ENCODE measurements at places on chromosomes 2 and 18.
A peak's percentile ranks its signal among the peaks of the same experiment; 100 is the strongest.

DNA sequence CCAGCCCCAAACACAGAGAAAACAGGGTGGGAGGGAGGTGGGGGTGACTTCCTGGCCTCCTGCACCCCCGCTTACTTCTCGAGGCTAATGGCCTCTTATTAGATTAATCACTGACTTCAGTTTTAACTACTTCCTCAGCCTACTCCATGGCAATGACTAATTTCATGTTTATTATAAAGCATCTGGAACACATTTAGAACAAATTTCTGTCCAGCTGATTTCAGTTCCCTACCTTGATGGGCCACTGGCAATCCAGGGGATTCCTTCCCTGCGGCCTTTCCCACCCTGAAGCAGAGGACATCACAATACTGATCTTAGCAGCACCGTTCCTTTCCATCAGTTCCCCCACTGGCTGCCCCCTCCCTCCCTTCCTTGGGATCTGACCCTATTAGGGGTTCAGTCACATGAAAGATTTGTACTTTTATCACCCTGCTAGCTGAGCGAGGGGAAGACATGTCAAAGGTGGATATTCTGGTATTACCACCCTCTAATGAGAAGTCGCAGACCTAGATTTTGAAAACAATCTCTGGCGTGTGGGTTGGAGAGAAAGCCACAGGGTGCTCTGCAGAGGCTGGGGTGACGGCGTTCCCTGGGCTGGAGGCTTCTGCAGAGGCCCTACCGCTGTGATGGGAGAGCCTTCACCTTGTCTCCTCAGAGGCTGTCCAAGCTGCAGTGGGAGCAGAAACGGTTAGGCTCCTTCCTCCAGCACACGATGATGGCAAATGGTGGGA, 67.6 kb downstream of the KIAA2012 start:
- no peaks in the 10 kb centered on the region for H3K36me3 ChIP-seq
- no peak for DNase-seq
- no peak overlapping the region for H3K27ac ChIP-seq
- no peak overlapping the region for H3K4me3 ChIP-seq
- no peaks in the 10 kb centered on the region for H3K4me1 ChIP-seq

DNA sequence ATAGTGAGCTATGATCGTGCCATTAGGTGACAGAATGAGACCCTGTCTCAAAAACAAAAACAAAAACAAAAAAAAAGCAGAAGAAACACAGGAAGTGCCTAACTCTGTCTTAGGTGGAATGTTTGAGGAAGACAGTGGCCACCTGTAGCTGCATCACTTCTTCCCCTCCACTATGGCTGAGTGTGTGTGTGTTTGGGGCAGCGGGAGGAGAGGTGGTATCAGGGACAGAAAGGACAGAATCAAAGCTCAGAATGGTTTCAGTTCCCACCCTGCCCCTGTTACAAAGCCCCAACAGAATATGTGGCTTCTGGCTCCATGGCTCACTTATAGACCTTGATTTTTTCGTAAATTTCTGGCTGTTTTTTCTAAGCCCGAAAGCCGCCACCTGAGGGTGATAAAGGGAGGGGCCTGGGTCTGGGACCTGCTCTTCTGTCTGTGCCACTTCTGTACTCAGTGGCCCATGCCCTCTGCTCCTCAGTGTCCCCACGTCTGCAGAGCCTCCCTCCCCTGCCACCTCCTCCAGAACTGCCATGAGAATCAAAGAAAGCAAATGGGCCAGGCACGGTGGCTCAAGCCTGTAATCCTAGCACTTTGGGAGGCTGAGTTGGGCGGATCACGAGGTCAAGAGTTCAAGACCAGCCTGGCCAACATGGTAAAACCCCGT, 27.4 kb downstream of the SERTAD2 start:
- peaks cover 3% of the 10 kb centered on the region for H3K4me1 ChIP-seq
- H3K27me3 ChIP-seq, result no peaks in the 10 kb centered on the region
- H3K4me3 ChIP-seq, result no peak overlapping the region

GRCh38 chr2:212030709-212031108, 507.9 kb downstream of the ERBB4 start:
- no peak overlapping the region for H3K27ac ChIP-seq
- DNase-seq, result no peak
- H3K4me3 ChIP-seq, result no peak overlapping the region
- no peaks in the 10 kb centered on the region for H3K27me3 ChIP-seq
- no peaks in the 10 kb centered on the region for H3K36me3 ChIP-seq
- no peaks in the 10 kb centered on the region for H3K4me1 ChIP-seq

- no peaks in the 10 kb centered on the region for H3K36me3 ChIP-seq
- no peak for DNase-seq
Measured at GRCh38 chr2:120748310-120748709, 12.6 kb downstream of the GLI2 start.

DNA sequence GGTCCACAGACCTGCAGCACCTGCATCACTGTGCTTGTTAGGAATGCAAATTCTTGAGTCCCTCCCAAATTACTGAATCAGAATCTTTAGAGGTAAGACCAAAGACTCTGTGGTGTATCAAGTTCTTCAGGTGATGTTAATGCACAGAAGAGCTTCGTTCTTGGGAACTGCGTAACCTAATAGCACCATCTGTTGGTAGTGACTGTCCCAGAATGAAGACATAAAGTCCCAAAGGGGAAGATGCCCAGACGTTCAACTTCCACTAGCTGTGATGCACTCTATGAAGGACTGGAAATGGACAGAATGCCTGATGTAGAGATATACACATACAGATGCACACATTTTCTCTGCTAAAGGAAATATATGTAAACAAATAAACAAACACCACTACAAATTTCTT, 576.0 kb downstream of the LRP1B start:
- H3K27ac ChIP-seq, result no peak overlapping the region
- no peaks in the 10 kb centered on the region for H3K36me3 ChIP-seq
- no peaks in the 10 kb centered on the region for H3K27me3 ChIP-seq

DNA sequence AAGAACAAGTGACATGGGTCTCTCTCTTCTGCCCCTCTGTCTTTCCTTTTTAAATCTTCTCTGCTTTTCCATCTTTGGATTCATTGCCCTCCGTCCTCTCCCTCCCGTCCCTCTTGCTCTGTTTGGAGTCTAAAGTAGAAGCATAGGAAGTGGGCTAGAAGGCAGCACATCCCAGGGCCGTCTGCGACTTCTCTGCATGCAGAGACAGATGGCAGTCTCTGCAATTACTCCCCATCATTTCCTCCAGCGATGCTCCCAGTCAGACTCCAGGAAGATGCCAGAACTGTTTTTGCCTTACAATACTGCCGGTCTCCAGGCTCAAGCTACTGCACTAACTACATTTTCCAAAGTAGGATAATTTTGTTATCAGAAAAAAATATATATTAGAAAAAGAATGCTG, 35.2 kb upstream of the LPIN2 start:
- H3K4me1 ChIP-seq, result peaks cover 40% of the 10 kb centered on the region
- DNase-seq, result no peak
- no peak overlapping the region for H3K27ac ChIP-seq
- no peak overlapping the region for H3K4me3 ChIP-seq
- peaks cover 5% of the 10 kb centered on the region for H3K36me3 ChIP-seq

DNA sequence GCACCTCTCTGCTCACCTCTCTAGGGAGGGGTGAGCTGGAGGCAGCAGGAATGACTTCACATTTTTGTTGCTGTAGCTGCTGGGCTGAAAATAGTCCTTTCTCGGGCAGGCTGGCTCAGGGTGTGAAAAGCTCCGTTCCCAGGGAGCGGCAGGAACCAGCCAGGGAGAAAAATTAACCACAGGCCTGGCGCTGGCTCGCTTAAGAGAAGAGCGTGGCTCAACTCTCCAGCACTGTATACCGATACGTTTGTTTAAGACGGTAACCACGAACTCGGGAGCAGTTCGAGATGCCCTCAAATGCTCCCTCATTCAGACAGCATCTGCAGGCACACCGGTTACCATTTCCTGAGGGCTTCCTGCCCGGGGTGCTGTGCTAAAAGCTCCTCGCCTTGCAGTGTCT, 129.6 kb downstream of the CELF4 start:
- H3K36me3 ChIP-seq, result no peaks in the 10 kb centered on the region
- no peak overlapping the region for H3K4me3 ChIP-seq
- H3K27me3 ChIP-seq, result no peaks in the 10 kb centered on the region
- DNase-seq, result no peak
- peaks cover 2% of the 10 kb centered on the region for H3K4me1 ChIP-seq

DNA sequence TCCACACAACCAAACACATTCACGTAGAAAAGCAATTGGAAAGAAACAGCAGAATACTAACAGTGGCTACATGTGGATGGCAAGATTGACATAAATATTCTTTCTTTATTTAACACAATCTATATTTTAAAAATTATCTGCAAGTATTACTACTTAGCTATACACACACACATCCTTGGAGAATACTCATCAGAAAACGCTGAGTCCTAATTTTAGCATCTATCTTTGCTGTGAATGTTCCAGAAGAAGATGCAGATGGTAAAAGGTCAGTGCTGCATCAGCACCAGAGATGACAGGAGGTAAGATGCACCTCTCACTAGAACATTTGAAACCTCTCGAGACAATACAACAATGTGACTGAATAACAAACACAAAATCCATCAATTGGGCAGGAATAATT, 148.5 kb downstream of the L3MBTL4 start:
- no peak for DNase-seq
- no peaks in the 10 kb centered on the region for H3K36me3 ChIP-seq
- H3K4me3 ChIP-seq, result no peak overlapping the region
- H3K4me1 ChIP-seq, result peaks cover 11% of the 10 kb centered on the region

GRCh38 chr18:57439985-57440330, 4.8 kb downstream of the ONECUT2 start:
- H3K27ac ChIP-seq, result peak overlapping the region; percentile 36
- H3K4me1 ChIP-seq, result peaks cover 26% of the 10 kb centered on the region
- peak overlapping the region; percentile 16 for H3K4me3 ChIP-seq
- no peak for DNase-seq
- peaks cover 10% of the 10 kb centered on the region for H3K36me3 ChIP-seq
- H3K27me3 ChIP-seq, result peaks cover 87% of the 10 kb centered on the region

DNA sequence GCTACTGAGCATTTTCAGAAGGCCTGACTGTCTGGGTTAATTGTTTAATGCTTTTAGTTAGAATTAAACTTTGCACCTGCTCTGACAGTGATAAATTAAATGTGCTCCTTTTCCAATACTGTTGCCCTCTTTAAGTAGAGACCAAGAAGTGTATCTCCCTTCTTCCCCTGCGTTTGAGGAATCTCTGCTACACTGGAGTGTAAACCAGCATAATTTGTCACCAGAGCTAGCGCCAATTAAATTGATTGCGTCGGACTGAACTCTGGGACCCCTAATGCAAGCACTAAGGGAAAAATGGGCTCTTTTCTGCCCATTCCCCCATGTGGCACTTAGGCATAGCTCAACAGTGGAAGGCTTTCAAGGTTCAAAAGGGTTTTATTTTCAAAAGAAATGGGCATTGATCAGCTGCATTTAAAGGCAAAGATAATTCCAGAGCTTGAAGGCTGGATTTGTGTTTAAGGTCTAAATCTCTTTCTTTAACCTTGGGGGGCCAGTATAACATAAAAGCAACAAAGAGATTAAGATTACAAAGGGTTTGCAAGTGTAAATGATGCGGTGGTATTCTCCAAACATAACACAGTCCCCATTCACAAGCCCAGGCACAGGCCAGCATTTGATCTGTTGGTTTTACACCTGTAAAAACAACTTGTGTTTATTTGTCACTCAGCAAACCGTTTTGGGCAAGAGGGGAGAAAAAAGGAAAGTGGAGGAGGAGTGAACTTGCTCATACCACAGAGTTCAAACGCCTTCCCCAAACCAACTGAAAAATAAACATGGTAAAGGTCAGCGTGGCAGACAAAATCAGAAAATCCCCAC, 427.6 kb downstream of the BCL11A start:
- no peaks in the 10 kb centered on the region for H3K4me1 ChIP-seq
- peaks cover 2% of the 10 kb centered on the region for H3K27me3 ChIP-seq
- no peak overlapping the region for H3K27ac ChIP-seq
- no peaks in the 10 kb centered on the region for H3K36me3 ChIP-seq

DNA sequence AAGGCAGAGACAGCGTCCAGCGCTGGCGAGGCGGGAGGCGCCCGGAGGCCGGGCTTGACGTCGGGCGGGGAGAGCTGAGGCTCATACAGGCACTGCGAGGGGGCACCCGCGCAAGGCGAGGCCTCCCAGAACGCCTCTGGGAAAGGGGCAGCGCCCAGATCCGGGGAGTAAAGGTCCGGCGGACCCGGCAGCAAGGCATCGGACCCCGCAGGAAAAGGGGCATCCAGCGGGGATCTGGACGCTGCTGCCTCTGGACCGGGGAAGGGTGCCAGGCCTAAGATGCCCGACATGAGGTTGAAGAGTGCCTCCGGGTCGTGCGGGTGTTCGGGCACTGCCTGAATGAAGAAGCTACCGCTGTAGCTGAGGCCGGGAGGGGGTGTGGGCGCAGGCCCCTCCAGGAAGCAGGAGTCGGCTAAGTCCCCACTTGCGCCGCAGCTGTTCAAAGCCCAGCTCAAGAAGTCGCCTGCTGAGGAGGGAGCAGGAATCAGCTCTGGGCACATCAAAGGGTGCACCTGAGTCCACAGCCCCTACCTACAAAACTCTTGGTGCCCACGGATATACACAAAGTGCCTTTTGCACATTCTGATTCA, 937 bp downstream of the EGR4 start:
- peaks cover 87% of the 10 kb centered on the region for H3K27me3 ChIP-seq
- H3K27ac ChIP-seq, result no peak overlapping the region
- no peak for DNase-seq
- H3K4me1 ChIP-seq, result peaks cover 16% of the 10 kb centered on the region
- H3K36me3 ChIP-seq, result no peaks in the 10 kb centered on the region
- H3K4me3 ChIP-seq, result peak overlapping the region; percentile 51

DNA sequence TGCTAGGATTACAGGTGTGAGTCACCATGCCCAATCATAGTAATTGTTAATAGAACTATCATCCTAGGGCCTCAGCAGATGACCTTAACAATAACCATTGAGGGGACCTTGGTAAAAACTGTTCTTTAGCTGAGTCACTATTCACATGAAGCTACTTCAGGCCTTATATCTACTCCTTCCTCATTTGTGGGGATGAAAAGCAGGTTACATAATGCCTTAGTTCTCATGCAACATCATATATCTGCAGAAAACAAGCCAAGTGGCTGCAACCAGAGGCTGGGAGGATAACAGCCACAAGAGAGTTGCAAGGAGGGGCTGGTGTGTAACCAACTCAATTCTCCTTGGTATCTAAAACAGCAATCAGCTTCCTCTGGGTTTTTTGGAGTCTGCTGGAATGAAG, 445.4 kb downstream of the NBAS start:
- DNase-seq, result no peak
- no peak overlapping the region for H3K27ac ChIP-seq
- H3K4me1 ChIP-seq, result no peaks in the 10 kb centered on the region
- no peaks in the 10 kb centered on the region for H3K36me3 ChIP-seq
- no peaks in the 10 kb centered on the region for H3K27me3 ChIP-seq

GRCh38 chr18:21049306-21049705, 62.3 kb downstream of the ROCK1 start:
- no peak overlapping the region for H3K4me3 ChIP-seq
- H3K27ac ChIP-seq, result no peak overlapping the region
- peaks cover 19% of the 10 kb centered on the region for H3K36me3 ChIP-seq
- DNase-seq, result no peak

Data from activated CD4-positive, alpha-beta T cell treated with anti-CD3 and anti-CD28 coated beads, Interleukin-2, amount 10 ng/mL, durations not matched to agents 7 days and 5 days (primary cell).